EL (cell line): ENCODE measurements at places on chromosomes 13 and 19.

GRCh38 chr19:37953171-37953917 lies 46.3 kb downstream of the SIPA1L3 start:
- DNase-seq = peak; percentile 47

DNA sequence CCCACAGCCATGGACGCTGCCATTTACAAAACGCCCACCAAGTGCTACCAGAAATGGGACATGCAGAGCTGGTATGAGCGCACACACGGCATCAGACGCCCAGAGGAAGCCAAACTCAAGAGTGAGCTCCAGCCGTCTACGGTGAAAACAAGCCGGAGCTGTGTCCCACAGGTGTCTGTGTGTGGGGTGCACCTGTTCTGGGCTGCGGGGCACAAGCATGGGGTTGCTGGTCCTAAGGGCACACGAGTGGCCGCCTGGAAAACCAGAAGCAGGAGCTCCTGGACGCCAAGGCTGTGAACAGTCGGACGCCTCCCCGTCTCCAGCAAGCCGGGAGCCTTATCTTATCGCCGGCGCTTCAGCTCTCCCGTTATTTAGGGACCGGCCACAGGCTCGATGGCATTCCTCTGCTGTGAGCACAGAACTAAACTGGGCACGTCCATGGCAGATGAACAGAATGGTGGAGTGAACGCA lies 1.3 kb downstream of the ADPRHL1 start:
- no peak for DNase-seq

GRCh38 chr13:62687732-62688131 lies 1272.1 kb upstream of the PCDH20 start:
- no peak for DNase-seq

GRCh38 chr13:37473035-37473434 lies 125.5 kb downstream of the POSTN start:
- no peak for DNase-seq

DNA sequence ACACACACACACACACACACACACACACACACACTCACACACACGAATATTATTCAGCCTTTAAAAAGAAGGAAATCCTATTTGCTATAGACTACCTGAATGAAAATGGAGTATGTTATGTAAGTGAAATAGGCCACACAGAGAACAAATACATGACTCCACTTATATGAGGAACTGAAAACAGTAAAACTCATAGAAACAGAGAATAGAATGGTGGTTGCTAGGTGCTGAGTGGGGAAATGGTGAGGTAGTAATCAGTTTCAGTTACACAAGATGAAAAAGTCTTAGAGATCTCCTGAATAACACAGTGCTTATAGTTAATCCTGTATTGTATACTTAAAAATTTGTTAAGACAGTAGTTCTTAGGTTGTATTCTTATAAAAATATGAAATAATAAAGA lies 8.2 kb downstream of the ZNF677 start:
- DNase-seq = no peak

DNA sequence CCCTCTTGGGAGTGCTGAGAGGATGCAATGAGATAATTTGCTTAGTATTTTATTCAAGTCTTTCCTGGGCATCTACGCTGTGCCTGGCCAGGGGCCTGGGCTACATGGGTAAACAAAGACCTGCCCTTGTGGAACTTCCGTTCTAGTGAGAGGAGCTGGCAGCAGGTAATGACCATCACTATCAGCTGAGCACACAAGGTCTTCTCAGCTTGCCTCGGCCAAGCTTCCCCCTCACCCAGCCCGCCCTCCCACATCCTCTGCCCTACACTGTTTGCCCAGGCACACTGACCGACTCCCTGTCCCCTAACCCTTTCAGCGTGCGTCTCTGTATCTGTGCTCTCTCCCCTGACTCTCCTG lies 8.6 kb upstream of the FKRP start:
- DNase-seq = no peak

DNA sequence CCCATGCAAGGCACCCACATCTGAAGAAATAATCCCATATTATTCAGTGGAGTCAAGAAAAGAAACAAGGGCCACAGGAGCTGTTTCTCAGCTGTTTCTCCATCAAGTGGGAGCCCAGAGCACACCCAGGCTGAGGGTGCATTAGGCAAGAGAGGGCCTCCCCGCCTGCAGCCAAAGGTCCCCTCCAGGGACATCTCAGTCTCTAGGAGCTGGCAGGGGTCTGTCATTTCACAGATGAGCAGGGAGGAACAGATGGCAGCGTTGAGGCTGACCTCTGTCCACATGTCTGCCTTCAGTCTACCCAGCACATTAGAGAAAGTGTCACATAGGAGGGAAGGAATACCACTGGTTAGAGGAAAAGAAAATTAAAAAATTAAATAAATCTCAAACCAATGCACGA lies 157.7 kb downstream of the ZNF536 start:
- no peak for DNase-seq

DNA sequence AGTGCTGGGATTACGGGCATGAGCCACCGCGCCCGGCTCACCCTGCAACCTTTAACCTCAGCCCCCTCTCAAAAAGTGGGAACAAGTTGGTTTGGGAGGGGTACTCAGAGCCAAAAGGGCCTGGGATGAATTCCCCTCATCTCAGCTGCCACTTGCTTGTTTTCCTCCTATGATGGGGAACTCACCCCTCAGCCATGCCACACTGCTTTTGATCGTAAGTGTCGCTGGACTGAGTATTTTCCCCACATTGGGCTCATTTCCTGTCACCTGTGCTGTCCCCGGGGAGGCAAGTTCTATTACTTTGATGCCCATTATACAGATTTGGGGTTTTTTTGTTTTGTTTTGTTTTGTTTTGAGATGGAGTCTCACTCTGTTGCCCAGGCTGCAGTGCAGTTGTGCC lies 6.5 kb downstream of the R3HDM4 start:
- no peak for DNase-seq

- no peak for DNase-seq
Observed at GRCh38 chr19:46197314-46198070, 32.0 kb upstream of the IGFL1 start.

- no peak for DNase-seq
Observed at GRCh38 chr19:39133431-39134270, 8.1 kb downstream of the PAK4 start.

DNA sequence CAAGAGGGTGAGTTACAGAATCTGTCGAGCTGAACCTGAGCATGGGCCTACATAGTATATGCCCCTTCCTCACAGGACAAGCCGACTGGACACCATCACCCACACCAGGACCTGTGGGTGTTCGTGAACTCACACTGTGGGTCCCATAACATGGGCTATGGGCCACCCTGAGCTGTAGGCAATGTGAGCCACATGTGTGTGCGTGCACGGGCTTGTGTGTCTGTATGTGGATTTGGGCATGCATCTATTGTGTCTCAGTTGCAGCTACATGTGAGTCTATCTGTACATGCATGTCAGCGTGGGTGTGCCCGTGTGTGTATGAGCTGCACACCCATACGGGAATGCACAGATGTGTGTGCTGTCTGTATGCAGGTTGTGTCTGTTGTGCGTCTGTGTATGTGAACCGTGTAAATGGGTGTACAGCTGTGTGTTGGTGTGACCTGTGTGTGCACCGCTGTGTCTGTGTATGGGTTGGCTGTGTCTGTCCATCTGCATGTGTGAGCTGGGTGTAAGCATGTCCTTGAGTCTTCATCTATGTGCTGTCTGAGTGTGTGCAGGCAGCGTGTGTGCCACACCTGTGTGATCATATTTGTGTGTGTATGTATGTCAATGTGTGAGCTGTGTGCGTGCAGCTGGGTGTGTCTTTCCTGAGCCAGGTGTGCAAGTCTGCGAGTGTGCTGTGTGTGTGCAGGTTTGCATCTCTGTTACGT lies 1.7 kb downstream of the NOTCH3 start:
- DNase-seq = no peak

- DNase-seq = no peak
Observed at GRCh38 chr19:30269638-30270037, 102.5 kb upstream of the ZNF536 start.

- DNase-seq = no peak
Observed at GRCh38 chr19:1567848-1568227, 287 bp downstream of the MEX3D start.

DNA sequence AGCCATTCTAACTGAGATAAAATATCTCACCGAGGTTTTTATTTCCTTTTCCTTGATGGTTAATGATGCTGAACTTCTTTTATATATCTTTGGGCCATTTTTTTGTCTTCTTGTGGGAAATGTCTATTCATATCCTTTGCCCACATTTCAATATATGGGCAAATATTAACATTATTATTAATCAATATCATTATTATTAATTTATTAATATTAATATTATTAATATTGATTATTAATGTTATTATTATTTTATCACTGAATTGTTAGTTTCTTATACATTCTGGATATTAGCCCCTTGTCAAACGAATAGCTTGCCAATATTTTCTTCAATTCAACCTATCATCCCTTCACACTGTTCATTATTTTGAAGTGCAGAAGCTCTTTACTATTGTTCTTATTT lies 2203.6 kb downstream of the PCDH9 start:
- DNase-seq = no peak

DNA sequence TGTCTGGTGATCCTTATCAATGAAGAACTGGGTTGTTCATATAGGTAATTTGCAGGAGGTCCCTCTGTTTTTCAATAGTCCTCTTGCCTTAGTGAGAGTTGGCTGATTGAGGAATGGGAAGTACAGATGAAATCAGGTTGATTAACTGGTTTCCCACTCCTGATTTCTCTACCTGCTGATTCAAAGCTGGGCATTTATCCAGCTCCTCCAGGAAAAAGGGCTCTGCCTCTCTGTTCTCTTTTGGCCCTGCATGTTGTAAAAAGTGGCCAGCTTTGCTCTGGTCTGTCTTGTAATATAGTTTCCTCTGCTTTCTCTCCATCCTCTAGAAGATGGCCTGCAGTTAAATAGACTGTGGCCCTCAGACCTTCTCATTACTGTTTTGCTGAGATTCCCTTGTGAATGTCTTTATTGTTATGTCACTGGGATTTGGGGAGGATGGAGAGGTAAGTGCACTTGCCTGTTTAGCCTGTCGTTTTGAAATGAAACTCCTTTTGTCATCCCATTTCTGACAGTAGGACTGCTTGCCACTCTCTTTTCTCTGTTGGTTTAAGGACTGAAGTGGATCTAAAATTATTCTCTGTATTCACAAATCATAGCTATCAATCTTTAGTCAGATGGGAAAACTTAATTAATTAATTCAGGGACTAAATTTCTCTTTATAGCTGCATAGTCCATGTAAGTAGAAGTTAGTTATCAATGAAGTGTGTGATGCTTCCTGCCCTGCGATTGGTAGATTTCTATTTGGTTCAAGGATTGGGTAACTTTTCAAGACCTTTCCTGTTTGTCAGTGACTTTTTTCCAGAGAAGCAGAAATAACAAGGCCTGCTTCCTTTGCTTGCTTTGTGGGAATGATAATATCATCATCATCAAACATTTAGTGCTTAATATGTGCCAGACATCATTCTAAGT lies 28.5 kb downstream of the GARRE1 start:
- no peak for DNase-seq

DNA sequence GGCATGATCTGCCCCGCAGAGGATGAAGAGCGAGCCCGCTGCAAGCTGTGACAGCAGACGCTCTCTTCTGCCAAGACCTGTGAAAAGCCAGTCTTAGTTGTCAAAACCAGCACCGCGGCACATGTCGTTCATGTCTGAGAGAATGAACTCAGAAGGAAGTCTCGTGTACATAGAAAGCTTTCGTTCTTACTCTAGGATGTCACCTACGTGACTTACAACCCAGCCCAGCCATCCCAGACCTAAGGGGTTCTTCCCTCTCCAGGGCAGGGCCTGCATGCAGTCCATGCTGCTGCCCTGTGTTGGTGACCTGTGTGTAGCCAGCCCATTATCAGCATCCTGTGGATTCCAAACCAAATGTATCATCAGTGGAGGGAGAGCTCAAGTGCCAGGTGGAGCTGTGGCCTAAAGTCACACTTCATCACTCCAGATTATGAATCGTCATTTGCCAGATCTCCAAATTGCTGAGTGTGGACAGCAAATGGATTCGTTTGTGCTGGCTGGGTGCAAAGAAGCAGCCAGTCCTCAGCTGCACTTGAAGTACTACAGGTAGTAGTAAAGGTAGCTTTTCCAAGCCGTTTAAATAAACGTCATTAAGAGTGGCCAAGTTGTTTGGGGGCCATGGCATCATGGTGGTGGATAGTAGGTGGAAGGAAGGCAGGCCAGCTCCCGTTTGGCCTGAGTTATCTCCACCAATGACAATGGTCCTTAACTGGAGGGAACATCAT lies 73.9 kb upstream of the GPR183 start:
- no peak for DNase-seq

DNA sequence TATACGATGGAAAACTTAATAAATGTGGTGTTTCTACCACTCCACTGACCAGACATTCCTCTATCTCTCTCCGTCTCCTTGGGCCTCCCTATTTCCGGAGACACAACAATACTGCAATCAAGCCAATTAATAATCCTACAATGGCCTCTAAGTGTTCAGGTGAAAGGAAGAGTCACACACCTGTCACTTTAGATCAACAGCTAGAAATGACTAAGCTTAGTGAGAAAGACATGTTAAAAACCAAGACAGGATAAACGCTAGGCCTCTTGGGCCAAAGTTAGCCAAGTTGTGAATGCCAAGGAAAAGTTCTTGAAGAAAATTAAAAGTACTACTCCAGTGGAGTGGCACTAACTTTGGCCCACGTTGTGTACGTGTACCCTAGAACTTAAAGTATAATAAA lies 22.5 kb downstream of the ZDHHC20 start:
- DNase-seq = no peak

- DNase-seq = peak; percentile 99
Observed at GRCh38 chr19:43765109-43765876, 10.5 kb upstream of the SMG9 start.

DNA sequence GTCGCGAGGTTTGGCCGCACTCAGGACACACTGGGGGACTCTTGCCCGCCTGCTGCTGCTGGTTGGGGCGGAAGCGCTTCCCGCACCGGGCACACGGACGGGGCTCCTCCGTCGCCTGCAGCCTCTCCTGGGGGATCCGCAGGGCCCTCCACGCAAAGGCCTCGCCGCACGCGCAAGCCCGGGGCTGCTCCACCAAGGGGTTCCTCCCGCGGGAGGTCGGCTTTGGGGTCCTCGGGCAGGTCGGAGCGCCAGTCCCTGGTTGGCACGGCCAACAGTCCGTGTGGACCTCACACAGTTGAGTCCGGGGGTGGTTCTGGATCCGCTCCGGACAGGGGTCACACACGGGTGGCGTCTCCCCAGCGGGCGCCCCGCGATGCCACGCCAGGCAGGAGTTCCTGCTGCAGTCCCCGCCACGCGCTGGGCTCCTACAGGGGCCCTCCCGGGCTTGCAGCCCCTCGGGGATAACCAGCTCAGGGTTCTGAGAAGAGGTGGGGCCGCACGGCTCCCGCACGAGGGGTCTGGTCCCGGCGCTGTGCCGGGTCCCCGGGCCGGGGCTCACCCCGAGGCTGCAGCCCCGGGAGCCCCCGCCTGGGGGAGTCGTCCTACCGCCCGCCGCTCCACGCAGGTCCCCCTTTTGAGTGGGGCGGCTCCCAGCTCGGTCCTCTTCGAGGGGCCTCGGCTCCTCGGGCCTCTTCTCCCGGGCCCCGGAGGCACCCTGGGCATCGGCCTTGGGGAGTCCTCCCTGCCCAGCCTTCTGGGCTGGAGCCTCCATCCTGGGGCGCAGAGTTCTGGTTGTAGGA lies 6.2 kb upstream of the ZNF497 start:
- no peak for DNase-seq
